ENCODE measurements at places on chromosomes 1 and 21.

DNA sequence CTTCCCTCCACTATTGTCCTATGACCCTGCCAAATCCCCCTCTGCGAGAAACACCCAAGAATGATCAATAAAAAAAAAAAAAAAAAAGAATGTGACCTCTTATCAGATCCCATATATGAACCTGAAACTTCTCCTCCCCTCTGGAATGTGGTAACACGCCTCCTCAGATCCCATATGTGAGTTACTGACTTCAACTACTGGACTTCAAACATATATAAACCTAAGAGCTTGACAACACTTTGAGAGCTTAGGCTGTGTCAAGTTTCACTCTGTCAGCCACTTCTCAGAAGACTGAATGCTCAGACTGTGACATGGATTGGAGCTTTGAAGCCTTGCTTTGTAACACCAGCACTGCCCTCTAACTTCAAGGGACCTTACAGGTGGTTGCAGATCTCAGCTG is 148.4 kb downstream of the COP1 start:
- DNase-seq: no peak

- DNase-seq: no peak
Measured at GRCh38 chr21:15687208-15687607, 42.6 kb upstream of the USP25 start.

DNA sequence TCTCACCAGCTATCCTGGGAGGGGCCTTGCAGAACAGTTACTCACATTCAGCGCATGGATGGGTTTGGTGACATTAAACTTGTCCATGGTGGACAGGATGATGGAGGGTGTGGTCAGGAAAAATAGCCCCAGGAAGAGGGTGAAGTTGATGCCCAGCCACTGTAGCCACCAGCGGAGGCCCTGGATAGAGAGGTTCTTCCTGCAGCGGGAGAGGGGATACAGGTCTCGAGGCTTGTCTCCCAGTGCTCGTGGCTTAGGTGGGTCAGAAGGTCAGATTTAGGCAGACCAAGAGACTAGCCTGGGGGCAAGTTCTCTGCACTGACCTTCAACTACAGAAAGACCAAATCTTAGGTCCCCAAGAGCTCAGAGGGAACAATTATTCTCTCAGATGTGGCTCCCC is 23.0 kb downstream of the TMEM63A start:
- DNase-seq: no peak

- DNase-seq: peak; percentile 16
Measured at GRCh38 chr1:152111515-152111968, 3.7 kb downstream of the TCHH start.

- DNase-seq: no peak
Measured at GRCh38 chr1:3296326-3296725, 158.1 kb upstream of the ARHGEF16 start.

DNA sequence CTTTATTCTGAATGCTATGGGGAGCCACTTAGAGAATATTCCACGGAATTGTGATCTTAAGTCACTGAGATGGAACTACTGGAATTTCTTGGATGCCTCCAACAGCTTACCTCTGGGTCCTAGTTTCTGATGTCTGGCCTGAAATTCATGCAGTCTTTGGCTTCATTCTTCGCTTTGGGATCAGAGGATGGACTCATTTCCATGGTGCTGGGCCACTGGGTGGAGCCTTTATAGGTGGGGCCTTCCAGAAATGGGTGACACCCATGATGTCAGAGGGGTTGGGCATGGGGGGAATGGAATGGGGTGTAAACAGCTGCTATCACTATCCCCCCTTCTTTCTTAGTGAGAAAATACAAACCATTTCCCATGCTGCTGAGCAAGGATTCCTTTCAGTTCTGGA is 73.7 kb upstream of the FGGY start:
- no peak for DNase-seq

- DNase-seq: no peak
Measured at GRCh38 chr1:227958617-227959324, 11.0 kb upstream of the WNT9A start.

All from activated naive CD4-positive, alpha-beta T cell treated with anti-CD3 and anti-CD28 coated beads, Interleukin-2, amount 50 U/mL, for 16 hours (primary cell).